ENCODE measurements at places on chromosomes 2 and 18. TPM values are rescaled to one million over a fixed set of nuclear protein-coding genes. Genes with fewer than 3 reads are reported as not detected.

Gene ZNF396
- 0.89 TPM for total RNA-seq

Gene LINC00305
- not detected for total RNA-seq

Gene FAHD2B
- 11.6 TPM for total RNA-seq

Gene IGFBP2
- 136 TPM for total RNA-seq

Gene AP1S3
- 10.2 TPM for total RNA-seq

Gene EHD3
- 22.1 TPM for total RNA-seq

Gene PRKAG3
- total RNA-seq, result not detected

Gene ELAC1
- total RNA-seq, result 7.0 TPM

Gene FAM237A
- total RNA-seq, result not detected

Gene PAX3
- total RNA-seq, result 0.25 TPM

Gene CAPN14
- total RNA-seq, result 0.12 TPM

Gene REEP1
- total RNA-seq, result 0.11 TPM

Gene ANKRD30B
- total RNA-seq, result 0.55 TPM
